Stimulated activated CD8-positive, alpha-beta memory T cell treated with anti-CD3 and anti-CD28 coated beads, Interleukin-15, amount 100 ng/mL, for 1 hour (primary cell): ENCODE measurements at places on chromosomes 5 and 9.

DNA sequence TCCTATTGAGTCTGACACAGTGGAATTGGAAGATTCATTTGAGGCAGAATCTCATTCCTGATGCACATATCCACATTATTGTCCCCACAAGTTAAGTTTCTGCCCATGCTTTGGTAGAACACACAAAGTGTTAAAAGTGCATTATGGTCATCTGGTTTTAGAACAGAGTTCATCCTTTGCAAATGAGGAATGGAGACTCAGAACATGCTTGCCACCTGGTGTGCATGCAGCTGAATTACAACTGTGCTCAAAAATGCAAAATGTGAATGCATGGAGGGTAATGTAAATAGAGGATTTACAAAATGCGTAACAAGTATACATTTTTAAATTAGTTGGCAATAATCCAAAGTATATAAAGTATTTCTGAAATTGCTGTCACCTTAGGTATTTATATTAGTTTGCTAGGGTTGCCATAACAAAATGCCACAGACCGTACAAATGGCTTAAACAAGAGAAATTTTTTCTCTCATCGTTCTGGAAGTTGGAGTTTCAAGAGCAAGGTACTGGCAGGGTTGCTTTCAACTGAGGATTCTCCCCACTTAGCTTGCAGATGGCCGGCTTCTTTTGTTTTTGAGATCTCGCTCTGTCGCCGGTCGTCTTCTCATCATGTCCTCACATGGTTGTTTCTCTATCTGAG lies 671.1 kb downstream of the TAF11L14 start:
- DNase-seq, result no peak

DNA sequence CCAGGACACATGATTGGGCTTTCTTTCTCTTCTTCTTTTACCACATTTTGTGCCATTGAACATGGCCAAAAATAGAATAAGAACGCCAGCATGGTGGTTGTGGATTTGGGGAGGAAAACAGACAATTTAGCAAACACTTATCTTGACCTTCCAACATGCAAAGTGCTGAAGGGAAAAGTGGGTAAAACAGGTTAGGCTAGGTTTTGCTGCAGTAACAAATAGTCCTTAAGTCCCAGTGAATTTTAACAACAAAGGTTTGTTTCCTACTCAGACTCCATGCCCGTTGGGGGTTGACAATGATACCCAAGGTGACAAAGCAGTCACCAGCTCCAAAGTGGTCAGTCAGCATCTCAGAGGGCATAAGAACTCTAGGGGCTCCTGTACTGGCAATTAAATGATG lies 43.2 kb upstream of the STC2 start:
- DNase-seq, result no peak

DNA sequence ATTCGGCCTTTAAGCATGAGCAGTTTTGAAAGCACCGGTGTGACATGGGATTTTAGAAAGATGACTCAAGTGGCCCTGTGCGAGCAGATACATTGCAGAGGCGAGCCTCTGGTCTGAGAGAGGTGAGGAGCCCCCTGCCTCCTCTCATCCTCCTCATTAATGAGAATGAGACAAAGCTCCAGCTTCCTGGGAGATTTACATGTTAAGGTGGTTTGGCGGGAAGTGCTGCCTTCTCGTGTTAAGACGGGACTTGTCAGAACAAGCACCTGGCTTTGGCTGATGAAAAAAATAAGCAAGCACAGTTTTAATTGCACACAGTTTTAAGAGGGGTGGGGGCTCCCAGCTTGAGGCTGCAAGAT lies 68.1 kb downstream of the ACTL7B start:
- no peak for DNase-seq

DNA sequence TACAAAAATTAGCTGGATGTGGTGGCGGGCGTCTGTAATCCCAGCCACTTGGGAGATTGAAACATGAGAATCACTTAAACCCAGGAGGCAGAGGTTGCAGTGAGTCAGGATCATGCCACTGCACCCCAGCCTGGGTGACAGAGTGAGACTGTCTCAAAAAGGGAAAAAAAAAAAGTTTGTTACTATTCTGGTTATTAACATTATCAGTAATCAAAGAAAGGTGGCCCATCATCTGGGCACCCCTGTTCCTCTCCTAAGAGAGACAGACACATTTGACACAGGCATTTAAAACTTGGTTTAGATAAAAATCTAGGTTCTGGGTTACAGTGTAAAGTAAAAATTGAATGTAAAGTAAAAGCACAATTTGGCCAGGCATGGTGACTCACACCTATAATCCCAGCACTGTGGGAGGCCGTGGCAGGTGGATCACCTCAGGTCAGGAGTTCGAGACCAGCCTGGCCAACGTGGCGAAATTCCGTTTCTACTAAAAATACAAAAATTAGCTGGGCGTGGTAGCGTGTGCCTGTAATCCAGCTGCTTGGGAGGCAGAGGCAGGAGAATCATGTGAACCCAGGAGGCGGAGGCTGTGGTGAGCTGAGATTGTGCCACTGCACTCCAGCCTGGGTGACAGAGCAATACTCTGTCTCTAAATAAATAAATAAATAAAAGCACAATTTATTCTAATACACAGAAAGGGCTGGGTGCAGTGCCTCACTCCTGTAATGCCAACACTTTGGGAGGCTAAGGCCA lies 16.7 kb upstream of the PHYHD1 start:
- DNase-seq, result no peak

DNA sequence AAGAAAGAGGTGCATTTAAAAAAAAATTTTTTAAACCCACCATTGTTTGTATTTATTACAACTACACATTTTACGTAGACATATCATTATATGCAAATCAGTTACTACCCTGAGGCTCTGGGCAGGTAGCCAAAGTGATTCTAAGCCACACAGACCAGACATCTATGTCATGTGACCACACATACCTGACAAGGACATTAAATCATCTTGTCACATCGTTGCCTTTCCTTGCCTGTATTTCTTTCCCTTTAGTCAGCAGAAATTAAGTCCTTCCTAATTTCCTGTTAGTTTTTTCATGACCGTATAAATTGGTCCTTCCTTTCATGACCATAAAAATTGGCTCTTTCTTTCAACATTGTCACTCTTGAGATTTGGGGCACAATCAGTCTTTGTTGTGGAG lies 134.2 kb upstream of the MARCHF11 start:
- no peak for DNase-seq

DNA sequence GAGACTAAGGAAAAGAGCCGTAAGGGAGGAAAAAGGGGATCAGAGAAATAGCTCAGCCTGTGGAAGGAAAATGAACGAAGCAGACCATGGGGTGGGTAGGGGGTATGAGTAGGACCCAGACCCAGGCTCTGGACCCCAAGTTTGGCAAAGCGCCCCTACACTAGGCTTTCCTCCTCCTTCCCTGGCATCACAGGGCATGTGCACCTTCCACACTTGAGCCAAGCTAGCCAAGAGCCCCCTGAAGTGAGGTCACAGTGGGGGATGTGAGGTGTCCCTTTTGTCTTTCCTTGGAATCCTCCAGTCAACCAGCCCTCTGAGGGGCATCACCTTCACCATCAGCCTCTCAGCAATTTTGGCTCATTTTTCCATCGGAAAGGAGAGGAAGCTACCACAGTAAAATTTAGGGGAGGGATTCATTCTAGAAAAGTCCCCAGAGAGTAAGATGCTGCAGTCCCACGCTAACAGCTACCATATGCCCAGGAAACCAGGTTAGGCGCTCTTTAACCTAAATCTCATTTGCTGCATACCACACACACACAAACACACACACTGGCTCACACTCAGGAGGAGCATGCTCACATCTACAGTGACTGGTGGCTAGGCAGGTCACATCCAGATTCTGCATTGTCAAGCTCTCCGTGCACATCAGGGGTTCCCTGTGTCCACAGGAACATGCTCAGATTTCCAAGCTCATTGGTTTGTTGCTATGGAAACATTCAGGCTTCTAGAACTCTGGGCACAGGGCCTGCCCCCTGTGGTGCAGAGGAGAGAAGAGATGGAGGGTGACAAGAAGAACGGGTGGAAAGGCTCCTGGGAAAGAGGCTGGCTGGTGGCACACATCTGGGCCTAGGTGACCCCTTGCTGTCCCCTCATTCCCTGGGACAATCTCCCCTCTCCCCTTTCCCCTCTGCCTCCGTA lies 9.9 kb downstream of the REEP2 start:
- no peak for DNase-seq

- DNase-seq, result no peak
These were observed 259.4 kb downstream of the GADD45G start for GRCh38 chr9:89864257-89864656.

DNA sequence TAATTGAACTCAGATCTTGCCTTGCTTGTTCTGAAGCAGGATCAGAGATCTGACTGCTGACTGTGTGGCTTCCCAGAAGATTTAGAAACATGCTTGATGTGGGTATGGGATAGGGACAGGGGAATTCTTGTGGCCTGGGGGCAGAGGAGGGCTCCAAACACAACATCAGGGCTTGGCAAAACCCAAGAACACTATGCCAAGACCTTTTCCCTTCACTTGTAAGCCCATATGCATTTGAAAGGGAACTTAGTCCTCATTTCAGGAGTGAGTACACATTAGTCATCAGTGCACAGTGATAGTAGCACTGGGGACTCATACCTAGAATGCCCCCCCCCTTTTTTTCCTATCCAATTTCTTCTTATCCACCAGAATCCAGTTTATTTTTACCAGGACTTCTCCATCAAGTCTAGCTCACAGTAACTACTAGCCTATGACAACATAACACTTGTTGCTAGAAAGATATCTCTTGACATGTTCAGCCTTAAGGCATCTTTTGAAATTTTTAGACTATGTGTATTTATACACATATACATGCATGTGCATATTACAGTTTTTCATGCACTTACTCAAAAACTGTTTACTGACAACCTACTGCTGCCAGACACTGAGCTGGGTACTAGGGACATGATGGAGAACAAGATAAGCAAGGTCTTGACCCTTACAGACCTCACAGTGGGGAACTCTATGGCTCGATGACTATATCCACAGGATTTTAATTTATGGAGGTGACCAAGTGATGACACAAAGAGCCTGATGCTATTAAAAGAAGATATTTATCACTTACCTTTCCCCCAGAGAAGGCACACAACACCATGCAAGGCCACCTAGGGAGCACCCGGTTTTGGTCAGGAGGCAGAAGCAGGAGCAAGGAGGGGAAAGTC lies 158.3 kb upstream of the MAP3K1 start:
- no peak for DNase-seq

GRCh38 chr5:102823441-102823874 lies 68.4 kb downstream of the PAM start:
- DNase-seq, result no peak

- no peak for DNase-seq
These were observed 11.7 kb downstream of the ZNF510 start for GRCh38 chr9:96766199-96766598.

DNA sequence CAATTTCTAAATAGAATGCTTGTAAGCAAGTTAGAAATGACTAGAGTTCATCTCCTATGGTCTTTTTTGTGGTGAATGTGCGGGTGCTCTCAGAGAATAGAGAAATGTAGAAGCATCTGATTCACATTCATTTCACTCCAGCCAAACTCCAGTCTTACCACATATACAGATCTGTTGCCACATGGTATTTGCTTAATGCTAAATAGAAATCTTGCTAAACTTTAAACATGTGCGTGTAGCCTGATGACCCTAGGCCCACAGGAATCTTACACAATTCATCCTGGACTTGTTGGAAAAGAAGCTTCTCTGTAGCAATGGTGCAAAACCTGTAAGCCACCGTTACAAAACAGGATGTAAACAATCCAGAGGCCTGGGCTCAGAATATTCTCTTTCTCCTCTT lies 135.2 kb downstream of the PCSK1 start:
- no peak for DNase-seq

GRCh38 chr5:154395407-154396106 lies 50.2 kb upstream of the SAP30L start:
- DNase-seq, result no peak

- no peak for DNase-seq
These were observed 164.4 kb upstream of the FOXD4L5 start for GRCh38 chr9:65449423-65449822.

- no peak for DNase-seq
These were observed 253.8 kb downstream of the KDM4C start for GRCh38 chr9:7011395-7012067.

DNA sequence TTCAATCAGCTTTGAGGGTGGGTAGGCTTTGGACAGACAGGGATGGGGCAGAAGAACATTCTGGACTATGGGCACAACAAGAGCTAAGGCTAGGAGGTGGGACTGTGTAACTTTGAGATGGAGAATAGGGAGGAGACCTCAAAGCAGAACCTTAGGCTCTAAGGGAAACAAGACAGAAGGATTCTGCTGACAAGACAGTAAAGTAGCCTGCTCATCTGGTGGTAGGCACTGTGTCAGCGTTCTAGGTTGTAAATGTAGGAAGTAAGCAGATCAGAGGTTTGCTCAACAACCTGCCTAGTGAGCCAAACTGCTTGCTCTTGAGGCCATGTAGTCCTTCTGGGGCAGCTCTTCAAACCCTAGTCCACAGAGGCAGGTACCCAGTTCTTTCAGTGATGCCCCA lies 15.0 kb upstream of the IL12B start:
- DNase-seq, result no peak

DNA sequence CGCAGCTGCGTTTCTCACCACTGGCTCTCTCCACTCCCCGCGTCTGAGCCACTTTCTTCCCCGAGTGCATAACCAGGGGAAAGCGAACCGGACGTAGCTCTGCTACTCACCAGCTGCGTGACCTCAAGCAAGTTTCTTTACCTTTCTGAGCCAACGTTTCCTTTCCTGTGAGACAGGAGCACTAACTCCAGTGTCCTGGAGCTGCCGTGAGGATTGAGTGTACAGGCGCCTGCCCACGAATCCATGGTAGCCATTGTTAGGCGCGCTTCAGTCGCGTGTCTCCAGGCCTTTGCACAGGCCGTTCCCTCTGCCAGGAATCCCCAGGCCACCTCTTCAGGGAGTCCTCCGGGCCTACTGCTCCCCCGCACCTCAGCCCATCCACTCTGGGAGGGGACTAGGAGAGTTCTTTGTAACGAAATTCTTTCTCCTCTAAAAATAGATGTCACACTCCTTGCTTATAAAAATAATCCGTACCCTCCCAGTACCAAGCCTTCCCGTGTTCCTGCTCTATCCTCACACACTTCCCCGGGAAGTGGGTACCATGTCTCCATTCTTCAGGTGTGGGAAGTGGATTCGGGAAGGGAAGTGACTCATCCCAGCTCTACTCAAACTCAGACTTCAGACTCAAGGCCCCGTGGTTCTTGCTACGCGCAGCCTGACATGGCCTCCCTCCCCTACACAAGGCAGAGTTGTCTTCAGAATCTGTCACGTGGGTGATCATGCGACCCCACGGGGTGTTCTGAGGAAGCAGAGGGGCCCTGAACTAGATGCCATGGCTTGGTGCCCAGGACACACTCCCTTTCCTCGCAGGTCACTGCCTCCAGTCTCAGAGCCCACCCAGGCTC lies 16.1 kb upstream of the CRB2 start:
- peak; percentile 15 for DNase-seq
